ENCODE measurements at places on chromosomes 12 and 14. TPM values are rescaled to one million over a fixed set of nuclear protein-coding genes. Genes with fewer than 3 reads are reported as not detected.
A peak's percentile ranks its signal among the peaks of the same experiment; 100 is the strongest.

The CRIP1 gene
- 7.7 TPM for total RNA-seq

DNA sequence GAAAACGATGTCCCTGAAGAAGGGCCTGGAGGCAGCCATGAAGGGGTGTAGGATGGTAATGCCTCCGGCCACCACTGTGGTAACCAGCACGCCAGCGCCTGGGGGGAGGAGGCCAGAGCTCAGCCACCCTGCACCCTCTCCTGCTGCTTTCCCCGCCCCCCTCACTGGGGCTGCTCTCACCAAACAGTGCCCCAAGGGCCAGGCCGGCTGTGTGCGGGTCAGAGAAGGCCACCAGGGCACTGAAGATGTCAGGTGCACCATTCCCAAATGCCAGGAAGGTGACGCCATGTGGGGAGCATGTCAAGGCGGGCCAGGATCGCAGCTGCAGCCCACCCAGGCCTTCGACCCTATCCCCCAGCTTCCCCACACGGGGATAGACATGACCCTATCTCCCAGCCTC is 14.5 kb downstream of the SLC8B1 start:
- no peak for DNase-seq

DNA sequence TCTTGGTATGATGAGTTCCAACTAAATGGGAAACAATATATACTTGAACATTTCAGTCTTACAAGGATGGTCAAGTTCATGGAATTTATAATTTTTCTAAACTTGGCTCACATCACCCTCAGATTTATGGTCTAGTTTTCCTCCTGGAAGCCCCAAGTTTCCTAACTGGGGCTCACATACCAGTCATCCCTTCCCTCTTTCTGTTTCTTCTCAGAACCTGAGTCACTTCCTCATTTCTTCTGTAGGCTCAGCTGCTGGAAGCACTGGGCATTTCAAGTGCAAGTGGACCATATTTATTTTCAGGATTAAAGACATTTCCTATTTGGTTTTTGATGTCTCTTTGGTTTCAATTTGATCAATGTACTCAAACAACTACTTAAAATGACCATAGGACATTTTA is 55.4 kb downstream of the GRIP1 start:
- no peak for DNase-seq

GRCh38 chr12:23767834-23768233 is 181.6 kb downstream of the SOX5 start:
- peak; percentile 34 for DNase-seq

- no peak for DNase-seq
Measured at GRCh38 chr14:106845286-106846087, 1319.1 kb downstream of the TMEM121 start.
